Stimulated activated CD4-positive, alpha-beta T cell treated with anti-CD3 and anti-CD28 coated beads, Interleukin-2, amount 100 ng/mL, for 24 hours (primary cell): ENCODE measurements at places on chromosomes 1 and 21.
A peak's percentile ranks its signal among the peaks of the same experiment; 100 is the strongest.

GRCh38 chr1:160373696-160374095 lies 6.8 kb downstream of the NHLH1 start:
- no peak for DNase-seq

DNA sequence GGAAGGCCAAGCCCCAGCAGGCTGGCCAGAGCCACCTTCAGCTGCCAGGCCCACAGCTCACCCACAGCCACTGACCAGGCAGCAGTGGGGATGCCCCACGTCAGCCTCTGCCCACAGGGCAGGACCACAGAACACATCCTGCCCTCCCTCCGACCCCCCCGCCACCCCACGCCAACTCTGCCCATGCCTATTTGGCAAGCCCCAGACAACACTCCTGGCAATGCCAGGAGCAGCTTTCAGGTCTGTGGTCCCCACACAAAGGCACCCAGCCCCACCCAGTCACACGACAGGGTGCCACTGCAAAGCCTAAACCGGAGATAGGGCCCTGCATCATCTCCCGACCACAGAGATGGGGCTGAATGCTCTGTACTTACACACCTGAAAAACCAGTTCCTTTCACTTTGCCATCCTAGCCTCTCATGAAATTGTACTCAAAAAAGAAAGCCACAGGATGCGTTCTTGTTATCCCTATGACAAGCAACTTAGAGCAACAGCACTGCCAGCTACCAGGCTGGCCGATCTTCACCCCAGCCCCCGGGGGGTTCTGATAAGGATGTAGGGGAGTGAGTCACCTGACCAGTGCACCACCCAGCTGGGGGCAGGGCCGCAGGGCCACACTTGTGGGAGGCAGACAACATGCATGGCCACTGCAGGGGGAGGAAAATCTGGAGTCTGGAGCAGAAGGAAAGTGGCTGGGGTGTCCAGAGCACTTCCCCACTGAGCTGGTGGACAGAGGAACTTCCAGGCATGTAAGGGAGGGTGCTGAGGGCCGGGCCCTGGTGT lies 36.2 kb downstream of the UBE2G2 start:
- DNase-seq, result no peak

- DNase-seq, result no peak
These were observed 119.0 kb upstream of the ADGRL2 start for GRCh38 chr1:81681601-81682266.

DNA sequence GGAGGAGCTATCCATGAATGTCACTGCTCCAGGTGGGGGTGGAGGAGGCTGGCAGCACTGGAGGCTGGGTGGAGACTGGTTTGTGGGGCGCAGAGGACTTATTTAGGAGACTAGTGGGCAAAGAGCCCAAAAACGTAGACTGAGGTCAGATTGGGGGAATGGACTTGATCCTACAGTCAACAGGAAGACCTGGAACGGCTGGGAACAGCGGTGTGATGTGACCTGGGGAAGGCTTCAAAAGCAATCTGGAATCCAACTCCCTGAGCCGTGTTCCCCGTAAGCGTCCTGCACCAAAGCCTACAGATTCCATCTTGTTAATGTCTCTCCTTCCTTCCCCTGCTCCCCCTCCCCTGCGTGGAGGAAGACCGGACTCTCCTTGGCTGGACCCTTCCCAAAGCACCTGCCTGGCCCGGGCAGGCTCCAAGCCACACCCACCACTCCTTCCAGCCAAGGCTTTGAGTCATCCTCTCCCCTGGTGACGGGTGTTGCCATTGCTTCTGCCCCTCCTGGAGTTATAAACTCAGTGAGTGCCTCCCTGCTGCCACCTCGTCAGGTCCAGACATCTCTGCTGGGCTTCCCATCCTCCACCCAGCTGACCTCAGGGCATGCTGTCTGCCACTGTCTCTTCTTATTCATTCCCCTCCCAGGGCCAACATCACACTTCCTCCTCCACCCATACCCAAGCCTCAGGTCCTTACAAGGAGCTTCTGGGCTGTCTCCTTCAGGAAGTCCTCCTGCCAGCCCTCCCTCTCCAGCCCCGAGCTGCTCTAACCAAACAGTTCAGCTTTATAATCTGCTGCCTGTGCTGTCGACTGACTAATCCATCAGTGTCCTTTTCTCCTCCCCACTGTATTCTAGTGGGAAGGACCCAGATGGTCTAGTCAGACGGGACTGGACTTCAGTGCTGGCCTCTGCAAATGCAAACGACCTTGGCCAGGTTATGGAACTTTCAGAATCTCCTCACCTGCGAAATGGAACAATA lies 1.6 kb upstream of the CLSTN1 start:
- DNase-seq, result peak; percentile 38

DNA sequence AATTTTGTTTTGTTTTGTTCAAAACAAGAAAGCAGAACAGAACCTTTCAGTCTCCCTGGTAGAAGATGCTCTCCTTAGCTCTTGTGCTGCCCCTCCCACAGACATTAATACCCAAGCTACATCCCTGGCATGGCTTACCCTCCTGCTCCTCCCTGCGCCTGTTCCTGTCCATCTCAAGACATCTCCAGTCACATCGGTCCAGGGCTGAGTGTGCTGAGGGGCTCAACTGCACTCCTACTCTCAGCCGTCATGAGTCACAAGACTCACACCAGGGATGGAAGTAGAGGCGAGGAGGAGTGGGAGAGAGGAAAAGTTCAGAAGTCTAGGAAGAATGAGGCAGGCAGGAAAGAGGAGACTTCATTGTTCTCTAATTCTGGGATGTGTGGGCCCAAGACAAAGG lies 9.2 kb upstream of the TACSTD2 start:
- DNase-seq, result no peak

GRCh38 chr1:4060850-4061249 lies 160.8 kb upstream of the C1orf174 start:
- no peak for DNase-seq

DNA sequence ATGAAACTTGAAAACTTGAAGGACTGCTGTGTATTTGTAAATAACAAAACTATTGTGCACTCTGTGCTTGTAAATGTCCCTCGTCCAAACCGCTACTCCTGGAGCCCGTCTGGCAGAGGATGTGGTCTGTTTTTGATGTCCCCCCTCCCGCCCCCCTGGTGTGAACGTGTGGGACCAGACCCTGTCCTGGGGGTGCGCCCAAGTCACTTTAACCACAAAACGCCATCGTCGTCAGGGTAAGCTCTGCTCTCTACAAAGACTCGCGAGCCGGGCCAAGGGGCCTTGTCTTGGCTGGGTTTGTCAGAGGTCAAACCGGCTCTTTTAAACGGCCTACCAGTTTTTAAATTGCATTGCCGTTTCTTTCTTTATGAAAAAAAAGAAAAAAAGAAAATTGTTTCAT lies 87.4 kb upstream of the TMEM51 start:
- no peak for DNase-seq

DNA sequence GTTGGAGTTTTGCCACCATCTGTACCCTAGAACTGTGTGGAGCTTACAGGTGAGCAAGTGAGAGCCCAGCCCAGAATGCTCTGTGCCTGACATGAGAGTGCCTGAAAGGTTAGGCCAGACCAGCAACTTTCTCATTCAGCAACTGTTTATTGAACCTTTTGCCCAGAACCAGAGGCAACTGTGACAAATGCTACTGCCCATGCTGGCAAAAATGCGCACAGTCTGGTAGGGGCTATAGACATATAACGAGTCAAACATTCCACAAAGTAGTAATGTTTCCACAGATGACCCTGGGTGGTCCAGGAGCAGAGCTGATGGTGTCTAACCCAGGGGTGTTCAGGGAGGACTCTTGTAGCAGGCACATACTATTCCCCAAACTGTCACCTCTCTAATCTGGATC lies 56.0 kb upstream of the GCLM start:
- DNase-seq, result no peak

DNA sequence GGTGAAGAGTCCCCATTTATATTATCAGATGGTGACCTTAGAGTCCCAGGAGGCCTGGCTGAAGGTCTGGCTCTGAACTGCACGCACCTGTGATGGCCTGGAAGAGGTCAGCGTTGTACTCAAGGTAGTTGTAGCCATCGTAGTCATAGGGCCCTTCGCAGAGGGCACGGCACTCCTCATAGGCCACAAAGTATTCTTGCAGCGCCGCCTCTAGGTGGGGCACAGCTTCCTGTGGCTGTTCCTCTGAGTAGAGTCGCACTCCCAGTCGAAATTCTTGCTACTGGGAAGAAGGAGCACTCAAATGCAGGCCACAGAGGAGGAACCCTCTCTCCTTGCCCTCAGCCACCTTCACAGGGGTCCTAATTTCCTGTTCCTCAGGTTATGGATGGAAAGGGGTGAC lies 7.7 kb downstream of the P3H1 start:
- no peak for DNase-seq
